ENCODE measurements at places on chromosomes 5 and 9.

DNA sequence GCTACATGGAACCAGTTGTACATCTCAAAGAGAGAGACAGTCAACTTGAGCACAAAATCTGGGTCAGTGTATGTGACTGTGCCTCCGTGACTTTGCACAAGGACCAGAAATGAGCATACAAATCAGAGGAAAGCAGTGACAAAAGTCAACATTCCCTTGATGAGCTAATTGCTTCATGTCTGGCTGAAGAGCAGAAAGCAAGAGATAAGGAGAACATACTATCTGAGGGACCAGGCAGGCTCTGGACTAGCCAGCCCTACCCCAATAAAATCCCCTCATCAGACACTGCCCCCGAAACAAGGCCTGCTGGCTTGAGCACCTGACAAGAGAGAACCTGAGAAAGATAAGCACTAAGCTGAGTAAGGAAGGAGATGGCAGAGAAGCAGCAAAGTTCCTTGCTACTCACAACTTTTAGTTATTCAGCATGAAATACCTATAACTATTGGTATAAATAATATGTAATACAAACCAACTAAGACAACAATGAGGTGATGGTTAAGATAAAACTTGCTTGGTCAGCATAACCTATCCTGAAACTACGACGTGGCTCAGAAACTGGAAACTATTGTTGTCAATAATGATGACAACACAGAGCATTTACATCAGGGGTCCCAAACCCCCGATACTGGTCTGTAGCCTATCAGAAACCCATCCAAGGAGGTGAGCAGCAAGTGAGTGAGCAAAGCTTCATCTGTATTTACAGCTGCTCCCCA is 9.5 kb downstream of the SIL1 start:
- peak; percentile 81 for DNase-seq

- peak; percentile 66 for DNase-seq
These were observed 35.2 kb downstream of the COL23A1 start for GRCh38 chr5:178555005-178555404.

GRCh38 chr9:102499468-102499867 is 495.7 kb upstream of the CYLC2 start:
- no peak for DNase-seq

DNA sequence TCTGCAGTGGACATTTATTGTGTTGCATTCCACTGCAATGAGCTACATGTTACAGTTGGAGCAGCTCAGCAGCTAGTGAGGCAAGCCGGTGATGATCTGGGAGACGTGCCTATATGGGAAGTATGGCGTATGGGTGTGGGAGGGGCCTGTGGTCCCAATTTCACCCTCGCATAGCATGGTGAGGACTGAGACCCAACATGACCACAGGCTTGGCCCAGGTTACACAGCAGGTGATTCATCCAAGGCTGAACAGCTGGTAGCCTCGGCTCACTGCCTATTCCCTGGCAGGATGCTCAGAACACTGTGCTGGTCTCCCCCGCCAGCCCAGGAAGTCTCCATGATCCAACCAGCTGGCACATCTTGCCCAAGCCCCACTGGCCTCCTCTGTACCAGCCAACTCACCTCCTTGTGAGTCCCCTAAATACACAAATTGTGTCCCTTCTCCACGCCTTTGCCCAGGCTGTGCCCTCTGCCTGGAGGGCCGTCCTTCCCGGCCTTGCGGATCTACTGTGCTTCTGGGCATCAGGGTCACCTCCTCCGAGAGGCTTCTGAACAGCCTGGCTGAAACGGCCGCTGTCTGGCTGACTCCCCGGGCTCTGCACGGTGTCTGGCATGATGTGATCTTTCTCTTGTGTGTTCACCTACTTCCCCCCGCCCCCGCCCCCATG is 81.4 kb downstream of the NSUN2 start:
- no peak for DNase-seq

GRCh38 chr5:174573221-174573994 is 151.0 kb upstream of the MSX2 start:
- DNase-seq = peak; percentile 17

DNA sequence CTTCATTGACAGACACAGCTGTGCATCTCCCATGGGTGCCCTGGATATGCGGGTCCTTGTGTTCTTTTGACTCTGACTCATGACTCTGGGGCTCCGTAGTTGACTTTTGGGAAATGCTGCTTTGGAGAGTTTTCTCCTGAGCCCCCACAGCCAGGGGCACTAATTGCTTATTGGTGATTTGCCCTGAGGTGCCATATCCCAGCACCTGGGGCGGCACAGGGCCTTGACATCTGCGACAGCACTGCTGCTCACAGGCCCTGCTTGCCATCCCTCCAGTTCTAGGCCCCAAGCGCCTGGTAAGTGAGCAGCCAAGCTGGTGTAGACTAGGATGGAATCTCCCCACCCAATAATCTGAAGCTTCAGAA is 75.1 kb downstream of the AMBP start:
- no peak for DNase-seq

DNA sequence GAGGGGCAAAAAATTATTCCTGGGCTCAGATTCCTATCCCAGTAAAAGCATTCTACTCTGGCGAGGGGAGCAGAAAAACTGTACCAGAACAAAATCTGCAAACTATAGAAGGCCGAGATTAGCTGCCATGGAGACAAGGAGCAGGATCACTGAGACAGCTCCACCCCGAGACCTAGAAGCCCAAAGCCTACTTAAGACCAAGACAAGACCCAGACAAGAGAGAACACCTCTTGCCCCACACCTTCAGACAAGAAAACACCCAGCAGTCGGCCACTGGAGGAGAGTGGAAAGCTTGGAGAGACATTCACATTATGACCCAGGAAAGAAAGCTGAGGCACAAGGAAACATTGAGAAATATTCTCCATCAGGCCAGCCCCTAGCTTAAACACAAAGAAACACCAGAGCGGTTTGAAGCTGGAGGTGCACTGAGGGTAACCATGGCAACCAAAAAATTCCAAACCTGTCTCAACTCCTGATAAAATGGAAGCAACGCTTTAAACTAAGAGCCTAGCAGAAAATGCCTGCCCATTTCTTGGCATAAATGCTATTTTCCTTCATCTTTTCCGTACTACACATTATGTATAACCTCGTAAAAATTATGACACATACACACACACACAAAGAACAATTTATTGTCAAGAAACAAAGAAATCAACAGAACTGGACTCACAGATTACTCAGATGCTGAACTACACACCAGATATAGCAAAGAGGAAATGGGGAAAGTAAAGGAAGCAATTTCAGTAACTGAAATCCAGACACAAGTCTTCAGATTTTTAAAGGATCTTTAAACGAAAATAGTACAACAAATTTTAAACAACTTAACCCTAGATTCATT is 53.8 kb upstream of the FTMT start:
- DNase-seq = no peak

DNA sequence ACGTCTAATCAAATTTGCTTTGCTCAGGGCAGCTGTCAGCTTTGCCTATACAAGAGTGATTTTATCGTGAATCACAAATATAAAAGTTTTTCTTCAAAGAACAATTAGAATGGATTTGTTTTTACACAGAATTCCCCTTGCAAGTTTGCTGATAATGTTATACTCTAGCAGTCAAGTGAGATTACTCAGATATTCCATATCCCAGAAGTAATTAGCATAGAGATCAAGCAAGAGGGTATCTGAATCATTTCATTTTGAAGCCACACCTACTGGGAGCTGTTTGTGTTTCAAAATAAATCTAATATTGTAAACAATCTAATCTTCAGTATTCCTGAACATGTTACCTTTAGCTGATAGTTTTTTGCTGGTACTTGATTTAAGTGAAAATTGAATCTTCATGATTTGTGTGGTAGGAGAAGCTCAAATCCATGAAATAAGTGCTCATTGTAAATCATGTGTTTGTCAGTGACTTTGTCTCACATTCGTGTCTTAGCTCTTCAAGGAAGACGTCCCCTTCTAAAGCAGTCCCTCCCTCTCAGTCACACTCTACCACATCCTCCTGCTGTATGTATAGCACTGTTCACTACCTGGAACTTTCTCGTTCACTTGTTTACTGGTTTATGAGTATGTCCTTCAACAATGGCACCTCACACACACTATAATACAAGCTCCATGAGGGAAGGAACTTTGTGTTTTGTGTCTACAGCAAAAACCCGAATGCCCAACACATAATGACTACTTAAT is 3.3 kb upstream of the TTC39B start:
- DNase-seq = no peak

GRCh38 chr5:102561894-102562760 is 63.3 kb upstream of the SLCO6A1 start:
- peak; percentile 41 for DNase-seq

DNA sequence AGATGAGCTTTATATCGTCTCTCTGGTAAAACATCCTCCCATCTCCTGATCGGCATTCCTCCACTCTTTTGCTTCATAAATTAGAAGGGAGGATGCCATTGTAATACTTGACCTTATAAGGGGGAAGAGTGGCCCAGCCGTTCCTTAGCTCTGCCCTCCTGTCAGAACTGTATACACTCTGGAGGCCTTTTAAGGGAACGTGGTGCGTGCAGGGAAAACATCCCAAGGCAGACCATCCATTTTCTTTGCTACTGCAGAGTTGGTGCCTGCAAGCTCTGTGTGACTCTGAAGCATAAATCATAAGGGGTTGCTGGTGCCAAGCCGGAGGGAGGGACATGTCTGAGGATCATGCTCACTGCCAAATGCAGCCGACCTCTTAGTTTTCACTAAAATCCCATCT is 90.4 kb downstream of the PGM5 start:
- DNase-seq = no peak

- DNase-seq = no peak
These were observed 406.6 kb upstream of the TLE4 start for GRCh38 chr9:79165020-79165780.

DNA sequence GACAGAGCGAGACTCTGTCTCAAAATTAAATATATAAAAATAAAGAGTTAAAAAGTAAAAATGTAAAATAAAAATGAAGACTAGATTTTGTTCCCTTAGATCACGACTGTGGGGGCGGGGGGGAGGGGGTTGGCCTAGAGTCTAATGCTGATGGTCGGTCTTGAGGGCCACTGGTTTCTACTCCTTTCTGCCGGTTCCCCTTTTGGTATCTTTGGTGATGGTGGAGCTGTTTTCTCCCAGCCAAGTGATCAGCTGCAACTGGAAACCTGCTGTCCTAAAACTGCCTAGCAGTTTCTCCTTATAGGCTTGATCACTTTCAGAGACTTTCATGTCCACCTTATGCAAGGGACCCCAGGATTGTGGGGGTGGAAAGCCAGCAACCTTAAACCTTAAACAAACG is 1.1 kb downstream of the SRD5A1 start:
- DNase-seq = peak; percentile 71

GRCh38 chr9:18890372-18890771 is 142.6 kb downstream of the SAXO1 start:
- DNase-seq = no peak

GRCh38 chr9:614431-614830 is 227.1 kb upstream of the DMRT1 start:
- peak; percentile 76 for DNase-seq

DNA sequence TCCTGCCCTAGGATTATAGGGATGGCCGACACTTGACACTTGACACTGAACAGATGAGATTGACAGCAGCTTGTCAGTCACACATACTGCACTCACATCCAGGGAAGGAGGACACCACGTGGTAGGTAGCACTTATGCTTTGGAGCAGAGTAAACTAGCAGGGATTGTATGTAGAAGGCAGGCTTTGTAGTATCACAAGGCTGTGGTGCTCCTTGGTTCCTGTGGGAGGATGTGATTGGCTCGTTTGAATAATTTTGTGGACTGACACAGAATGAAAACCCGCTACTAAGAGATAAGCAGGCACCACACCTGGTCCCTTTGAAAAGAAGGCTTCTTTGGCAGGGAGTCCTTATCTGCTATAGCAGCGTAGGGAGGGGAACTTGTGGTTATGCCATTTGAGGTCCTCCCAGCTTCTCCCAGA is 63.6 kb upstream of the IL12B start:
- DNase-seq = peak; percentile 94

DNA sequence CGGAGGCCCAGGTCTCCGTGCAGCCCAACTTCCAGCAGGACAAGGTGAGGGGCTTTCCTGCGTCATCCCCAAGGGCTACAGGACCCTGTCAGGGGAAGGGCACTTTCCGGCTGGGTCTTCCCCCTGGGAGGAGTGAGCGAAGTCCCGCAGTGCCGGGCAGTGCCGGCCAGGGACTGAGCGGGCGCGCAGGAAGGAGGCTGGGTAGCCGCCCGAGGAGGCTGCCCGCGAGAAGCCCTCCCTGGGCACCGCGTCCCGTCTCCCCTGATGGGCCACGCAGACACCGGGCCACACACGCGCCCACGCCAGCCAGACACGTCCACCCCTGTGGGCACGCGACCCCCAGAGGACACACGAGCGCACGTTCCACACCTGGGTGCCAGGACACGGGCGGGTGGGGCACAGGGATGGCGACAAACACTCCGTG is 357 bp downstream of the PTGDS start:
- DNase-seq = no peak

GRCh38 chr9:131465401-131465800 is 37.3 kb upstream of the POMT1 start:
- DNase-seq = no peak

GRCh38 chr9:93276973-93277372 is 93.0 kb downstream of the WNK2 start:
- DNase-seq = no peak

- no peak for DNase-seq
These were observed 89.9 kb upstream of the GLIS3 start for GRCh38 chr9:4389755-4390154.

DNA sequence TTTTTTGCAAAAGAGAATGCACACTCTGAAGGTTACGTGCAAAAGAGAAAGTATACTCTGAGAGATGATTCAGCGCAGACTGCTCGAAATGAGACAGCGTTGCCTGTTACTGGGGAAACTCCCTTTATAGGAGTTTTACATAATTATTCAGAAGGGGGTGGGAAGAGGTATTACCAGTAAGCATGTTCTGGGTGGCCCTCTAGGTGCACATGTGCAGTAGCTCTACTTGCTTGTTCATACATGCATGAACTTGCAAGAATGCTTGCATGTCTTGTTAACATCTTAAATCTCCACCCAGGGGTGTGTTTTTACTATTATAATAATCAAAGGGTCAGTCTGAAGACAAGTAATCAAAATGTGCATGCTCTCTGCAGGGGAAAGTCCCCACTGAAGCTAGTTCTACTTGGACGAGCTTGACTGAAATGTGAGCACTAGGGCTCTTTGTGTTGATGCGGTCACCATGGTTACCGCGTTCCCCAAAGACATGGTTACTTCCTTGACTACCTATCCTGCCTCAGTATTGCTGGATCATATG is 75.5 kb downstream of the SGCD start:
- no peak for DNase-seq

DNA sequence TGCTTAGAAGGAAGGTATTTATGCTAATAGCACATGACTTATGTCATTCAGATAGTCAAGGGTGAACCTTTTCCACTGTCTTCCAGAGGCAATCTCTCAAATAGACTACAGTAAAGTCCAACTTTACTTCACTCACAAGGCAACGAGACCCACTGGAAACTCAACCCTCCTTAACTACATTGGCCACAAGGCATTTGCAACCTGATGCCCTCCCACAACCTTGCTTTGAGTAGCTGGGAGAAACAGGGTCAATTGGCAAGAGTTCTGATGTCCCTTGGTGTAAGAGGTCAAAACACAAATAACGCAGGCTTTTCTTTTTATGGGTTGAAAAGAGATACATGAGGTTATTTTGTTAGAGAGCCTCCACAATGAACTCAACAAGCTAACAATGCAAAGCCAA is 6.1 kb downstream of the GAS1 start:
- DNase-seq = no peak

Data from hematopoietic multipotent progenitor cell treated with erythropoietin and hydrocortisone succinate and interleukin-3 and kit ligand, for 4 days (in vitro differentiated cells).